Stimulated activated CD4-positive, alpha-beta T cell treated with anti-CD3 and anti-CD28 coated beads, TNF-alpha, amount 100 ng/mL, for 1 hour (primary cell): ENCODE measurements at places on chromosomes 12 and 14.

GRCh38 chr12:24153079-24153478 is 203.6 kb upstream of the SOX5 start:
- DNase-seq: no peak

- DNase-seq: no peak
These were observed 42.9 kb downstream of the BRAP start for GRCh38 chr12:111642681-111643426.

DNA sequence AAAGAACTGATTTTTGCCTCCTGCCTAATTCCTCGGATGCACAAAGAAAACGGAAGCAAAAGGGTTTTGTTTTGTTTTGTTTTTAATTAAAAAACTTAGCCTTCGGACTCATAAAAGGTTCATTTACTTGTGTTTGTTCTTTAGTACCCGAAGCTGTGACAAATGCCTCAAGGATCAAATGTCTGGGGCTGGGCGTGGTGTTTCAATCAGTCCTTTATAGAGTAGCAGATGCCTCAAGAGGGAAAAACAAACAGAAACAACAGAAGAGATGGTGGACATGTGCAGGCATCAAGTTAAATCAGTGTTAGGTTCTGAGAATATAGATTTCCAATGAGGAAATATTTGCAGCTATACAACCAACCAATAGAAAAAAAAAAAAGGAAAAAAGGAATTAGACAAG is 1.6 kb upstream of the WIF1 start:
- DNase-seq: no peak

DNA sequence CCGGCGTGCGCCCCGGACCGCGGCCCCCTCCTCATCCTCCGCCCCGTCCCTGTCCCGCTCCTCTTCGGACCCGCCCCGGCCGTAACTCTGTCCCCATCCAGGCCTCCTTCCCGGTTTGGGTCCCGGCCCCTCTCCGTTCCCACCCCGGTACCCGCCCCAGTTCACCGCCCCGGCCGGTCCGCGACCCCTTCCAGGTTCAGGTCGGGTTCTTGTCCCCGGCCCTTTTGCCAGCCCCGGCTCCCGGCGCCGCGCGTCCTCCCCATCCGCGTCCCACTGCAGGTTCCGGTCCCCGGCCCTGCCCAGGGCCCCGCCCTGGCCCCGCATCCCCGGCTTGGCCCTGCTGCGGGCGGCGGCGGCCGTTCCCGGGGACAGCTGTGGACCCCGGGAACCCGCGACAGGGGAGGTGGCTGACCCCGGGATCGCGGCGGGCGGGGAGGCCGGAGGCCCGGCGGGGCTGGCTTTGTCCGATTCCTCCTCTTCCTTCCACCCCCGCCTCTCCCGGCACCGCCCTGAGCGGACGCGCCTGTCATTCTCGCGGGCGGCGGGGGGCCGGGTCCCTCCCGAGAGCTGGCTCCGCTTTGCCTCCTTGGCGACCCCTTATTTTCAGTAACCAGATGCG is 601 bp downstream of the KLC1 start:
- DNase-seq: peak; percentile 31

- DNase-seq: no peak
These were observed 204.5 kb upstream of the PPFIA2 start for GRCh38 chr12:81963636-81964035.

- no peak for DNase-seq
These were observed 136.3 kb upstream of the PZP start for GRCh38 chr12:9344541-9344940.

DNA sequence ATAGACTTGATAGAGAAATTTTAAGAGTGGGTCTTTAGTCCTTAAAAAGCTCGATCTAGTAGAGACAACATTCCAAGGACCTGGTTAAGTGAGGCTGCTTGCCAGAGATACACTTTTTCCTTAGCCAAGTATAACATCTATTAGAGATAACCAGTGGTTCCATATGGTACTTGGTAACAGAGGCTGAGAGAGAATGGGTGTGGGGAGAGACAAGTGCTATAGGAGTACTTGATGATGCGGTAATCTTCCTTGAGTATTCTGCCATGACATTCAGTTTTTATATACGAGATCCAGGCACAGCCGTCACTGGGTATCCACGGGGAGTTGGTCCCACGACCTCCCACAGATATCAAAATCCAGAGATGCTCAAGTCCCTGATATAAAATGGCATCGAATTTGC is 77.4 kb upstream of the REP15 start:
- DNase-seq: no peak

GRCh38 chr14:90440021-90440451 is 43.2 kb downstream of the CALM1 start:
- no peak for DNase-seq

DNA sequence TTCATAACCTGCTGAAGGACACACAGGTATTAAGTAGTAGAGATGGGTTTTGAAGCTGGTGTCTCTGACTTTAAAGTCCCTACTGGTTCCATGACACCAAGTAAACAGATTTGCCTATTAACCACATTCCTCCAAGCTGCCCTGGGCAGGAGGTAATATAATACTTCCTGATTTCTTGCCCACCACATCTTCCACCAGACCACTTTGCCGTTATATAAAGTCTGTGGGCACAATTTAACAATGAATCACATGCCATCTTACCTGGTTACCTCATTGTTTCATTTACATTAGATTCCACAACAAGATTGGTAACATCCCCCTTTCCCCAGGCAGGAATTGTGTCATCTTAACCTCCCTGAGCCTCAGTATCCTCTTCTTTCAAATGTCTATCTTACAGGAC is 900 bp upstream of the LRRC23 start:
- DNase-seq: no peak

GRCh38 chr14:77458249-77458950 is 507 bp downstream of the AHSA1 start:
- no peak for DNase-seq

DNA sequence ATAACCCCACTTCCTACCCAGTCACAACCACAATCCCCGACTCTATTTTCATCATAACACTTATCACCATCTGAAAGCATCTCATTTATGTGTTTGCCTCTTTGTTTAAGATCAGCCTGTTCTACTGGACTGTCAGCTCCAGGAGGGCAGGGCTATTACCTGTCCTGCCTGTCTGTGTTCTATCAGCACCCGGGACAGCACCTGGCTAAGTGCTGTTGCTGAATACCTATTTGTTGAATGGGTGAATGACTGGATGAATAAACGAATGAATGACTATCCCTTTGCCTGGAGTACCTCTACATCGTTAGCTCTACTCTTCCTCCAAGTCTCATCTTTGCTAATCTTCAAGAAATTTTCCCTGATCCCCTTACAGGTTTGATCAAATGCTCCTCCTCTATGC is 69.0 kb downstream of the WSCD2 start:
- DNase-seq: no peak

DNA sequence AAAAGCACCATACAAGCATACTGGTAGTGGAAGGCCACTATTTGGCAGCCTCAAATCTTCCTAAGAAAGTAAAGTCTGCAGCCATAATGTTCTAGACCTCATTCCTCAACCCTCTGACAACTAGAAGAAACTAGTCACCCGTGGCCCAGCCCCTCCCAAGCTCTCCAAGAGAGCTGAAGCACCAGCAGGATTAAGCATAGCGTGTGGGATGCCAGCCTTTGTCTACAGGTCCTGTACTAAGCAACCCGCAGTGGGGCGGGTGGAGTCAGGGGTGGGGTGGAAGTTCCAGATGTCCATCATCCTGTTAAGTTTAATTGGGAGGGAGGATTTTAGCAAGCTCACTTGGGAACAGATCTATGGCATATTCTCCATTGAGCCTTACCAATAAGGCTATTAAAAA is 14.2 kb downstream of the SLC11A2 start:
- DNase-seq: no peak

DNA sequence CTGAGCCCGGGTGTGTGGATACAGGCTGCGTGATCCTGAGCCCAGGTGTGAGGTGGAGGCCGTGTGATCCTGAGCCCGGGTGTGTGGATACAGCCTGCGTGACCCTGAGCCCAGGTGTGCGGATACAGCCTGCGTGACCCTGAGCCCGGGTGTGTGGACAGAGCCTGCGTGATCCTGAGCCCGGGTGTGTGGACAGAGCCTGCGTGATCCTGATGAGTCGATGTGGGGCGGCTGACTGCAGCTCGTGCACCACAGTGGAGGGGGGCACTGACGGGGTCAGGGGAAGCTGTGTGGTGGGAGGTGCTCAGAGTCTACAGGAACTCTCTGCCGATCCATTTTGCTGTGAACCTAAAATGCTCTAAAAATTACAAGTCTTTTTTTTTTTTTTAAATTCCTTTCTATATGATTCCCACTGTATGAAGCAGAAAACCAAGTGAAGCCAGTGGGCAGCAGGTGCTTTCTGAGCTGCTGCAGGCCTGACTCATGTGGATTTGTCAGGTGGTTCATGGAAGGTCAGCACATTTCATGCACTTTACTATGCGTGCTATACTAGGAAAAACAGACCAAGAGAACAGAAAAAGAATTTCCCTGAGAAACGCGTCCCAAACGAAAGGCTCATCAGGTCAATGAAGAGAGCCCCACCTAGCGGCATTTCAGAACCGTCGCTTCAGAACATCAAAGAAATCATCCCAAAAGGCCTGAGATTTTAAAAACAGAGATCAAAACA is 19.3 kb downstream of the BRF1 start:
- no peak for DNase-seq

DNA sequence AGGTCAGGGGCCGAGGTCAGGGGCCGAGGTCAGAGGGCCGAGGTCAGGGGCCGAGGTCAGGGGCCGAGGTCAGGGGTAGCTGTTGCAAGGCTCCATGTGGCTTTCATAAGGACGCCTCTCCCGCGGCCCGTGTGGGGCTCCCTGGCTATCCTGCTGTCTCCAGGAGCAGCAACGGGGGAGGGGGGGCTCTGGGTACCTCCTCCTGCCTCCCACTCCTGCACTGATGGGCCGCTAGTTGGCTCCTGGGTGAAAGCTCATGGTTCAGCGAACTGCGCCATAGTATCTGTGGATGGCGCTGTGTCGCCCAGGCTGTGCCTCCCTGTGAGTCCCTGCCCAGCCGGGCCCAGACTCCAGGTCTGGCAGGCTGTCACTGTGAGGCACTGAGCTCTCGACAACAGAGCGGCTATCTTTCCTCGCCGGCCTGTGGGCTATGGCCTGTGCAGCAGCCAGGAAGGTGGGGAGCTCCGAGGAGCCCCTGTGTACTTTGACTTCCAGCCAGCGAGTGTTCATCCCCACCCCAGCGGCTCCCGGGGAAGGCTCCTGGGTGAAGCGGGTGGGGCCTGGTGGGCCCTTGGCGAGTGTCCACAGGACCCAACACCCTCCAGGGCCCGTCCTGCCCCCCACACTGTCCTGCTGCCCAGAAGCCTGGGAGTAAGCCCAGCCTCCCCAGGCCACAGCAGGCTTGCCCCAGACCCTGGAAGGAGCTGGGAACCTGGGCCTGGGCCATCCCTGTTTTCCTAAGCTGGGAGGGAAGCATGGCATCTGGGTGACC is 8.1 kb downstream of the RFLNA start:
- no peak for DNase-seq

GRCh38 chr14:68644101-68644500 is 148.8 kb downstream of the ZFP36L1 start:
- DNase-seq: no peak

DNA sequence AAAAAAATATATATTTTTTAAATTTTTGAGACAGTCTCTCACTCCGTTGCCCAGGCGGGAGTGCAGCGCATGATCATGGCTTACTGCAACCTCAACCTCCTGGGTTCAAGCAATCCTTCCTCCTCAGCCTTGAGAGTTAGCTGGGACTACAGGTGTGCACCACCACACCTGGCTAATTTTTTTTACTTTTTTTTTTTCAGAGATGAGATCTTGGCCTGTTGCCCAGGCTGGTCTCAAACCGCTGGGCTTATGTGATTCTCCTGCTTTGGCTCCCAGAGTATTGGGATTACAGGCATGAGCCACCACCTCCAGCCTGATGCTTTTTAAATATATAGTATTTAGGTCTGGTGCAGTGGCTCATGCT is 24.5 kb downstream of the MDM2 start:
- no peak for DNase-seq

DNA sequence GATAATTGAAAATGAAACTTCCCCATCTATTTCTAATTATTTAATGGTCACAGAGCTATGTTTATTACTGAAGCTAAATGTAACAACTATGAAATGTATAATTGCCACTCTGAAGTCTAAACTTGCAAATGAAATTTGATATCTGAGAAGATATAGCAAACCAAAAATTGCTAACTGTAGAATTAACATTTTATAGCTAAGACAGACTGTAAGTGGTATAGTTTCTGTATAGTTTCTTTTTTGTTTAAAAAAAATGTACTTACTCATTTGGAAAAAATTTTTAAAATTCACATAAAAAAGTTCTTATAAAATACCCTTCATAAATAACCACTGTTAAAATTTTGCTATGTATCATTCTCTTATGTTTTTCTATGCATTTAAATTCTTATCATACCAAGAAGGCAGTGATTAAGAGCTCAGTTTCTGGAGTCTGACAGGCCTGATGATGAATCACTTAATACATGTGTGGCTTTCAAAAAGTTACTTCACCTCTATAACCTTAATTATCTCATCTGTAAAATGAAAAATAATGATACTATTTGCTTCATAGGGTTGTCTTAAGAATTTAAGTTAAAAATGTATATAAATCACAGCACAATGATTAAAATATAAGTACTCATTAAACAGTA is 214.7 kb upstream of the GARIN2 start:
- DNase-seq: no peak

DNA sequence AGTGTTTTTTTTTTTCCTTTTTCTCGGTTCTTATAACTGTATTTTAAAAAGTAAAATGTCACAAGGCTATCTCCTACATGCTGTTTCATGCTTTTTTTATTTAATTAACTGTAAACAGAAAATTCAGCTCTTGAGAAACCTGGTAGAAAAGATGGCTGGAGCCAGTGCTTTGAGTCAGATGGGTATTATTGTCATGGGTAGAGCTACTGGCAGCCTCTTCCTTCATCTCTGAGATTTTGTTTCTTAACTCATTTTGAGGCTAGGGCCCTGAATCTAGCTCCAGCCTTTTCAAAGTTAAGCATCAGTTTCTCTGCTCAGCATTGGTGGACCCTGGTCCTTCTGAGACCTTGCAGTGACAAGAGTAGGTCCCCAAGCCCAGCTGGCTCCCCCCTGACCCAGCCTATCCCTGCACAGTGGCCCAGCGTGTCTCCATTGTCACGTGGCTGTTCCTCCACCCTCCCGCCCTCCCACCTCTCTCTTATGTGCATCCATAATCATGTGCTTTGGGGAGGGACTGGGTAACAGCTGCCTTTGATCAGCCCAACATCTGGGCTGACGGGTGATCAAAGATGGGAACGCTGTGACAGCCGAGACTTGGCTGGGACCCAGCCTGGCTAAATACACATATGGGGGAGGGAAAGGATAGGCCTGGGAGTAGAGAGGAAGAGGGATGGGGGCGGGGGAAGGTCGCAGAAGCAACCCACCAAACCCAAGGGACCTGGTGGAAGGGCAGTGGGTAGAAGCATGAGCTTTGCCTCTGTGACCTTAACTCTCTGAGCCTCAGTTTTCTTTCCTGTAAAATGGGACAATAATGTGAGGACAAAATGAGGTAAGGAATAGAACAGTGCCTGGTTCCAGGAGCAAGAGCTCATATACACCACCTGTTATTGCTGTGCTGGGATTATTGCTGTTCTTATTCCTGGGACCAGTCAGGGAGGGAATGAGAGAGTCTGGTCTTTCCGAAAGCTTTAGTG is 24.4 kb upstream of the RBM19 start:
- DNase-seq: no peak

- no peak for DNase-seq
These were observed 35.5 kb downstream of the CCDC92 start for GRCh38 chr12:123936956-123937706.

GRCh38 chr12:119068129-119068856 is 87.0 kb downstream of the SRRM4 start:
- DNase-seq: no peak
